ENCODE measurements at places on chromosomes 7 and 10.

DNA sequence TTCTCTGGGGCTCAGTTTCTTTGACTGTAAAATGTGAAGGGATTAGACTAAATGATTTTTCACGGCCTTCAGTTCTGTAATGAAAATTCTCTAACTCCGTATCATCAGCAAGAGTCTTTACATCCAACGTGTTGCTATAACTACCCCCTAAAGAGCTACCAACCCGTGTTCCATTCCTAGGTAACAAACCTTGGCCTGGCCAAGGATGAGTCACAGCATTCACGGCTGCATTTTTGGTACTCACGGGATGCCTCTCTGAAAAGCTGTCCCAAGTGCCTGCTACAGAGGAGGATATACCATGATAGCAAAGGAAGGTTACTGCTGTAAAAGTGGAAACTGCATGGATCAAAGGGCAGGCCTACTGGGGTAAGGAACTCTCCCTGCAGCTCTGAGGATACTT, 5.9 kb downstream of the LRRC4 start:
- DNase-seq = no peak

DNA sequence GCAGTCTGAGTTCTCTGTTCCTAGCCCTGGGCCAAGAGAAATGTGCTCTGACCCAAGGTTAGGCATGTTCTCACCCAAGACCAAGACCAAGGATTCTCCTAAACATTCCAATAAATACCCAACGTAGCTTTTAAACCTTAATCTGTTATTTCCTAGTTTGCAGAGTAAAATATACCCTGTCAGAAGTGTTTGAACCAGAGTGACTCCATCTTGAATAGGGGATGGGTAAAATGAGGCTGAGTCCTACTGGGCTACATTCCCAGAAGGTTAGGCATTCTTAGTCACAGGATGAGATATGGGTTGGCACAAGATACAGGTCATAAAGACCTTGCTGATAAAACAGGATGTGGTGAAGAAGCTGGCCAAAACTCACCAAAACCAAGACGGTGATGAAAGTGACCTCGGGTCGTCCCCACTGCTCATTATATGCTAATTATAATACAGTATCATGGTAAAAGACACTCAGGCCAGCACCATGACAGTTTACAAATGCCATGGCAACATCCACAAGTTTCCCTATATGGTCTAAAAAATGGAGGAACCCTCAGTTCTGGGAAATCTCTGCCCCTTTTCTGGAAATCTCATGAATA, 27.7 kb downstream of the PLXNA4 start:
- DNase-seq = no peak

DNA sequence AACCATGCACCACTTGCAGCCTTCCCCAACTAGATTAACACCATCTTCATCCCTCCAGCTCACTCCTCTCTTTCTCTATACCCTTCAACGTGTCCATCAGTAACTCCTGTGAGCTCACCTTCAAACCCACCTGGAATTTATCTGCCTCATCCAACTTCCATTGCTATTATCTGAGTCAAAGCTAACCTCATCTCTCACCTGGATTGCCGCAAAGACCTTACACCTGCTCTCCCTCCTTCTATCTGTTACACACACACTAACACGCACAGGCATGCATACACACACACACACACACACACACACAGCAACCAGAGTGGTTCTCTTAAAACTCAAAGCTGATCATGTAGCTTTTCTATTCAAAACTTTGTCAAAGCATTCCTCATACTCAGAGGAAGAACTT, 3.8 kb upstream of the TFEC start:
- DNase-seq = no peak

- DNase-seq = no peak
Observed at GRCh38 chr10:1346201-1346600, 290.0 kb downstream of the WDR37 start.

DNA sequence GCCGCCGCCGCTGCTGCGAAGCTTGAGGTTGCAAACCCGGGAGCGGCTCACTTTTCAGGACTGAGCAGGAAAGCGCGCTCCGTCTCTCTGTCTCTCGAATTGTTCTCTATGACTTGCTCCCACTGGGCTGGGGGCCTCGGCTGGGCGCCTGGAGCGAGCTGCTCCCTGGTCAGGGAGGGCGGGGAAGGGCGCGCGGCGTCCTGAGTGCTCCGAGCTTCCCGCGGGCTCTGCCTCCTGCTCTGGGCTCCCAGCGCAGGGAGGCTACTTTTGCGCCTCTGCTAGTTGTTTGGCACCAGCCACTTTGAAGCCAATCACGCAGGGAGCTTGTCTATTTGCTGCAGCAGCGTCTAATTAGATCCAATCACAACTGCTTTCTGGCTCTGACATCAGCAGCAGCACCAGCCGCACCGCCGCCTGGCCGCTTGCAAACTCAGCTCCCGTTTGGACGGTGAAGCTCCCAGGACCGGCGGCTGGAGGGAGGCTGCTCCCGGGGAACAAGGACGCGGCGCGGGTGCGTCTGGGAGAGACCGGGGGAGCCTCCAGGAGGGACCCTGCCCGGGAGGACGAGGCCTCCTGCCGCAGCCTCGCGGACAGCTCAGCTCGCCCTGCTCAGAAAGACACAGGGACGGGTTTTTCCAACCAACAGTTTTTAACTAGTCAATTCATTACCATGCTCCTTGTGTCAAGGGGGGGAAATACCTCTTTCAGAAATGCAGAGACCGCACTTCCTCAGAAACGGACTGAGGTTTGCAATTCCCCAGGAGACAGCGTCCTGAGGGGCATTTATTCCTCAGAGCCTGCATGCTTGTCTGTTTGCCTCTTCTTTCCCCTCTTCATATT, at the start of gene ADARB2:
Gene ADARB2, minus strand, starts transcription at position 304 of the 840 bp plus-strand sequence.
- DNase-seq = peak; percentile 14

- no peak for DNase-seq
Observed at GRCh38 chr10:98374217-98374985, 40.6 kb downstream of the PYROXD2 start.

DNA sequence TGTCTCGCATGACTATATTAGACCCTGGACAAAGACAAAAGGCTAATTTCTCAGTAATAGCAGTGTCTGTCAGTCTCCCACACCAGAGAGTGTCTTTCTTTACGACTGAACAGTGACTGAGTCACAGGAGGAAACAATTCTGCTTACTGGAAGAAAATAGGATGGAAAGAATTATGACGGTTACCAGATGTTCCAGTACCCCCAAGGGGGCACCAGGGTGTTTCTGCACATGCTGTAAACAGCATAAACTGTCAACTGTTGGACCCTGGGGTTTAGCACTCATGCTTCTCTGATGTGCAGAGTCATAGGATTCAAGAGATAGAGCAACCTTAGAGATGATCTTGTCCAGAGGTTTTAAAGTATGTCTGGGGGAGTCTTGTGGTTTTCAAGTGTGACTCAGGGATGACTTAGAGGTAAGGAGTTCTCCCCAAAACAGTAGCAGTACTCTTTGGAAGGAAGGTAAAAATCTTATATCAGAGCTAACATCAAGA, 291.7 kb downstream of the THSD7A start:
- no peak for DNase-seq

DNA sequence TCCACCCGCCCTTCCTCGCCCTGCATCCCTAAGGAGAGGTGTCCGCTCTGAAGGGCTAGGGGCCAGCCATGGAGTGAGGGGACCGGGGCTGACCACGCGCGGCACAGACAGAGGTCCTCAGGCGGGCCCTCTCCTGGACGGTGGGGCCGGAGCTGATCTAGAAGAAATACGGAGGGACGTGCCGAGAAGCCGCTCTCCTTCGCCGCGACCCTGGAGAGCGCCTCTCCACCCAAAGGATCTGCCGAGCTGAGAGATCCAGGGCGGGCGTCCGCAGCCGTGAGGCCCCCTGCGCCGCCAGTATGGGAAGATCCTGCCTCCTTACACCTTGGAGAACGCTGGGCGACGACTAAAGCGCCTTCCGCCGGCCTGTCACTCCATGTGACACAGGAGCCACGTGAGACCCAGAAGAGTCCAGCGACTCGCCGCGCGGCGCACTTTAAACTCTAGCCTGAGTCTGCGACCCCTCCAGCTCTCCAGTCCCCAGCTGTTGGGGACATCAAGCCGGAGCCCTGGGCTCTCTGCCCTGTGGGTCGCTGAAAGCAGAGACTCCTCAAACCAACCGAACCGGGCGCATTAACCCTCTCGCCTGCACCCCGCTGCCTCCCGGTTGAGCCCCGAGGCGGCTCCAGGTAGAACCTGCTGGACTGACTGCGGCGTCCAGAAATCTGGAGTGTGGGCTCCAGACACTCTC, 1.5 kb upstream of the SFMBT2 start:
- DNase-seq = no peak

DNA sequence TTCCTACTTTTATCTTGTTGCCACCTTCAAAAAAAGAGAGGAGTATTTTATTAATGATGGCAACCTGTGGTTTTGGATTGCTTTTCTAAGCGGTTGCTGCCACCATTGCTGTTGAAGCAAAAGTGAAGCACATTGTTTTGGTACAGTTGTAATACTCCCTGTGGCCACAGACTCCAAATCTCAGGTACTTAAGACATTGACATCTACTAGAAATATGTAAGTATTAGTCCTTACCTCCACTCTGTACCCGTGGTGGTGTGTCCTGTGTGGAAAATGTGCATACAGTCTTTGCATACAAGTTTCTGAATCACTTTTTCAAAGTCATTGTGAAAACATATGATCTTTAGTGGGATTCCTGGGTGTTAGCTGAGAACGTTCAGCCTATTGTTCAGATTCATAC, 85.7 kb downstream of the ANLN start:
- DNase-seq = peak; percentile 56

GRCh38 chr7:21507627-21508343, 35.1 kb upstream of the DNAH11 start:
- DNase-seq = peak; percentile 19

GRCh38 chr7:41418337-41418736, 284.6 kb downstream of the INHBA start:
- DNase-seq = no peak

DNA sequence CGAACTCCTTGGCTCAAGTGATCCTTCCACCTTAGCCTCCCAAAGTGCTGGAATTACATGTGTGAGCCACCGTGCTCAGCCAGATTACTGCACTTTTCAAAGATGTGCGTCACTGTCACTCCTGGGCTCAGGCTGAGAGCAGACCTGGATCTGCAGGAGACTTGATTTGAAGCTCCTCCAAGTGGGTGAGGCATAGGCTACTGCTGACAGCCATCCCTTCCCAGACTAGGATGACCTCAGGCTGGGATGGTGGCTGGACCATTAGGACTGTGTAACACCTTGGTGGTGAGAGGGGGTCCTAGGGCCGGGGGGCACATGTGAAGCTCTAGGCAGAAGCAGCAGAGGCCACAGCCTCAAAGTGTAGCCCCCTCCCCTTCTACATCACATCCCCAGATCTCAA, 8.2 kb upstream of the SRRM3 start:
- DNase-seq = no peak

DNA sequence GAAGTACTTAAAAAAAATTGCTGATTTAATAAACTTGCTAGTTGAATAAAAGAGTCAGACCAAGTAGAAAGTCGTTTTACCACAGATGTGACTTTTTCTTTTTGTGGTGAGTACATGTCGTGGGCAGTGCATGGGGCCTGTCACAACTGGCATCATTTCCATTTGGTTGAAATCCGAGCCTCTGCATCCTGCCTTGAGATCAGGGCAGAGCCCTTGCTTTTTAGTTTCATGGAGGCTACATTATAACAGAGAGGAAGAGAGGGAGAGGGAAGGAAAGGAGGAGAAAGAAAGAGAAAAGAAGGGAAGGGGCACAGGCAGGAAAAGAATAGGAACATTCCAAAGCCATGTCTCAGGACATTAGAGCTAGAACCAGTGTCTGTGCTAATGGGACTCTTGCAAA, 20.4 kb upstream of the INSYN2A start:
- no peak for DNase-seq

DNA sequence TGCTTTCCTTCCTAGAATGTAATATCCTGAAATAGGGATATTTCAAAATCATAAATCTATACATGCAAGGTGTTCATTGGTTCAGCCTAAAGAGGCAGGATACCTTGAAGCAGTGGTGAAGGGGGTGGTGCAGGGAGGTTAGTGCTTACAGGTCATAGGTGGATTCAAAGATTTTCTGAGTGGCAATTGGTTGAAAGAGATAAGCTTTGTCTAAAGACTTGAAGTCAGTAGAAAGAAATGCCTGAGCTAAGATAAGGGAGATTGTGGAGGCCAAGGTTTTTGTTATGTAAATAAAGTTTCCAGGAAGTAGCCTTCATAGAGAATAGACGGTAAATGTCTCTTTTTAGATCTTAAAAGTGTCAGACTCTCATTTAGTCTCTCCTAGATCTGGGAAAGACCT, 741.2 kb upstream of the ZWINT start:
- DNase-seq = no peak

DNA sequence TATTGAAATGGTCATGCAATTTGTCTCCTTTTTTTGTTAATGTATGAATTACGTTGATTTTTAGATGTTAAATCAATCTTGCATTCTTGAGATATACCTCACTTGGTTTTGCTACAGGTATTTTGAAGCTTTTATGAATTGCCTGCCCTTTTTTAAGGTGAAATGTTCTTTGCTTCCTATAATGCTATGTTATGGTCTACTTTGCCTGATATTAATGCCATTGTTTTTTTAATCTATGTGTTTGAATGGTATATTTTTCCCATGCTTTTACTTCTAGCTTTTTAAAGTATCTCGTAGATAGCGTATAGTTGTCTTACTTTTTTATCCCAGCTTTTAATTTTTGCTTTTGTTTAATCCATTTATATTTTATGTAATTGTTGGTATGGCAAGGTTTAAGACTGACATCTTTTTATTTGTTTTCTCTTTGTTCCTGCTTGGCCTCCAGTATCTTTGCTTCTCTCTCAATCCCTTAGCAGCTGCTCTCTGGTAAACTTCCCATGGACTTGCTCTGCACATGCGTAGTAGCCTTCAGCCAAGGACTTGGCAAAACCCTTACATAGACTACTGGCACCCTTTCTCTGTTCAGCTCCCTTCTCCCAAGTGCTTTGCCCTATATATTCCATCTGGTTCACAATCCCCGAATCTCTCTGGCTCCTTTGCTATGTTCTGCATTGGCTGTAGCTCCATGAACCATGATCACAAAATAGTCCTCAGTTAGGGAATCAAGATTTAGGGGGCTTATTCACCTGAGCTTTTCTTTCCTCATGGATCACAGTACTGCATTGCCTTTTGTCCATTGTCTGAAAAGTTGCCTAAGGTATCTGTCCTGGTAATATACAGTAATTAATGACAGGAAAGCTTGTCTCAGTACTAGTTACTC, 8.4 kb downstream of the TRIM24 start:
- DNase-seq = no peak

DNA sequence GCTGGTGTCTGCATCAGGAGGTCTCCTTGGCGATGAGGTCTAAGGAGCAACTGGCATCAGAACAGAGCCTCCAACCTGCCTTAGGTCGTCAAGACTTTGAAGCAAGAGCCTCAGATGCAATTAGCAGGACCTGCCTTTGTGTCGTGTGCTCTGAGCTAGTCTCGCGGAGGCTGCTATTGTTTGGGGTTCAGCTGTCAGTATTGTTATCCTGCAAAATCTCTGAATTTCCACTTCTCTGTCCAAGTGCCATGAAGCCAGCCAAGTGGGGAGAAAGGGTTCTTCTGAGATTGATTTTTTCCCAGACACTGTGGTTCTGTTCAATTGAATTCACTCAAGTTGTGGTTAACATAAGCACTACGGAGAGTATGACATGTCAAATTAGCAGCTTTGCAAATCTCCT, 78.7 kb downstream of the ADARB2 start:
- no peak for DNase-seq

GRCh38 chr10:26861205-26861998, 644 bp upstream of the ABI1 start:
- DNase-seq = no peak

- no peak for DNase-seq
Observed at GRCh38 chr10:15045380-15045779, 1.6 kb downstream of the OLAH start.

GRCh38 chr7:55438085-55438756, 73.1 kb downstream of the LANCL2 start:
- no peak for DNase-seq

- no peak for DNase-seq
Observed at GRCh38 chr7:154644366-154644765, 358.6 kb downstream of the PAXIP1 start.

GRCh38 chr7:1883834-1884582, 213.9 kb downstream of the ELFN1 start:
- no peak for DNase-seq

Data from activated CD4-positive, alpha-beta T cell treated with anti-CD3 and anti-CD28 coated beads, Interleukin-2, amount 50 U/mL, for 16 hours (primary cell).